Activated CD4-positive, alpha-beta memory T cell treated with anti-CD3 and anti-CD28 coated beads, Interleukin-2, amount 10 ng/mL, durations not matched to agents 7 days and 5 days (primary cell): ENCODE measurements at places on chromosomes 13 and 19. TPM values are rescaled to one million over a fixed set of nuclear protein-coding genes. Genes with fewer than 3 reads are reported as not detected.

DNA sequence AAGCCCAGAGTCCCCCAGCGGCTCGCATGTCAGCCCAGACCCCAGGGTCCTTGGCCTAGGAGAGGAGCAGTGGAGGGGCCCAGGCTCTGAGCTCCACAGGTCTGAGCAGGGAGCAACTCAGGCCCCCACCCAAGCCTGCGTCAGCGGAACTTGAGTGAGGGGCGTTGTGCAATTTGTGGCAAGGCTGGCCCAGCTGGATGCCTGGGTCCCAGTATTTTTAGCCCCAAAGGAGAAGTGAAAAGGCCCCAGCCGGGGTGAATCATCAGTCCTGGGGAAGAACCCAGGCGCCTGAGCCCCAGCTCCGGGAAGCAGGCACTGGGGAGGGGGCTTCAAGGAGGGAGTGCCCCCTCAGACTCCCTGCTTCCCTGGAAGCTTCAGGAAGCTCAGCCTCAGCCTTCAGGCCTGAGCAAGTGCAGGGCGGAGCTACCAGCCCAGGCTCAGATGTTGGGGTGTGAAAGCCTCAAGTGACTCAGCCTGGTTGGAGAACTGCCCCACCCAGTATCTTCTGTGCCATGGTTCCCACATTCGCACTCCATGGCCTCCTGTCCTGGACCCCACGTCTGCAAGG lies 7.2 kb downstream of the MED29 start:
- peaks cover 75% of the 10 kb centered on the region for H3K4me1 ChIP-seq
- peak; percentile 79 for DNase-seq
- peak overlapping the region; percentile 96 for H3K27ac ChIP-seq
- peaks cover 40% of the 10 kb centered on the region for H3K36me3 ChIP-seq

DNA sequence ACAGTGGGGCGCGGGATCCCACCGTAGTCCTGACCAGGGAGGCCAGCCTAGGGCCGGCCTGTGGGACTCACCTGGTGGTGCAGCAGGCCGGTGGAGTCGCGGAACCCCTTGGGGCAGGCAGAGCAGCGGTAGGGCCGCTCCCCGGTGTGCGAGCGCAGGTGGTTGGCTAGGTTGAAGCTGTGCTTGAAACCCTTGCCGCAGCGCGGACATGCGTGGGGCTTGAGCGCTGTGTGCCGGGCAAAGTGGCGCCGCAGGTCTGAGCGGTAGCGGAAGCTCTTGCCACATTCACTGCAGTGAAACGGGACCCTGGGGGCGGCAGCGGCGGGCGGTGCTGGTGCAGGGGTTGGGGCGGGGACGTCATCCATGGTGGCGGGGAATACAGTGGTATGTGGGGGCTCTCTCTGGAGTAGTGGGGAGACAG lies 1.8 kb downstream of the FIZ1 start:
- peaks cover 21% of the 10 kb centered on the region for H3K4me1 ChIP-seq
- H3K36me3 ChIP-seq, result peaks cover 48% of the 10 kb centered on the region
- H3K27ac ChIP-seq, result no peak overlapping the region
- DNase-seq, result no peak
- no peaks in the 10 kb centered on the region for H3K27me3 ChIP-seq
- no peak overlapping the region for H3K4me3 ChIP-seq

DNA sequence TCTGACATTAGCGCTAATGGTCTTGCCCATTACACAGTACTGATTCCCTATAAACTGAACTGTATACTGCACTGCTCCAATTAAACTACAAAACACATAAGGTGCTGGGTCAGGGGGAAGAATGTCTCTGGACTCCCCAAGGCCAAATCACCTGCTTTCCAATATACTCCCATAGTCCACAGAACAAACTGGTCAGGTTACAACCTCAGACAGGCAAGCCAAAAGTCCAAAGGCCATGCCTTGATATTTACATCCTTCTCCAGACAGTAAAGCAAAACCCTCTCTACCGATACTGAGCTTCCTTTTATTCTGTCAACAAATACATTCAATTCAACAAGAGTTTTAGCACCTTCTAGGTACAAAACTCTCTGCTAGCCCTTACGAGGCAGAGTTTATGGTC lies 8.9 kb downstream of the ZNF541 start:
- no peak for DNase-seq
- H3K4me1 ChIP-seq, result peaks cover 5% of the 10 kb centered on the region
- H3K4me3 ChIP-seq, result no peak overlapping the region
- peaks cover 3% of the 10 kb centered on the region for H3K27me3 ChIP-seq
- H3K27ac ChIP-seq, result no peak overlapping the region
- H3K36me3 ChIP-seq, result no peaks in the 10 kb centered on the region

Gene RNF225
- 0.45 TPM for total RNA-seq

Gene GYS1
- total RNA-seq, result 56.3 TPM

DNA sequence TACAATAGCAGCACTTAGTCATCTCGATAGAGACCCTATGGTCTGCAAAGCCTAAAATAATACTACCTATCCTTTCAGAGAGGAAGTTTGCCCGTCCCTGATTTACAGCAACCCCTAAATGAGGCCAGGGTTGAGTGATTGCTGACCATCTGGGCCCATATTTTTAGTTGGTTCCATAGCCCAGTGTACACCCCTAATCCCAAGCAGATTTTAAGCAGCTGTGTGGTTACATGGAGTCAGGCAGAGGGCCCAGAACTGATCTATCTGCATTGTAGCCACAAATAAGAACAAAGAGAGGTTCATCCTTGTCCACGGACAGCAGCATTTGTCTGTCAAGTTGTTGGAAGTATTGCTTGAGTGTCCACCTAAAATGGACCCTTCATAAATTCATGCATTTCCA lies 148.2 kb downstream of the DCT start:
- peaks cover 9% of the 10 kb centered on the region for H3K36me3 ChIP-seq
- DNase-seq, result no peak
- H3K4me1 ChIP-seq, result peaks cover 44% of the 10 kb centered on the region
- no peak overlapping the region for H3K4me3 ChIP-seq

- H3K27me3 ChIP-seq, result no peaks in the 10 kb centered on the region
- no peak for DNase-seq
- H3K27ac ChIP-seq, result no peak overlapping the region
- no peaks in the 10 kb centered on the region for H3K4me1 ChIP-seq
- H3K36me3 ChIP-seq, result no peaks in the 10 kb centered on the region
- no peak overlapping the region for H3K4me3 ChIP-seq
Observed at GRCh38 chr13:104757712-104758111, 1691.5 kb upstream of the SLC10A2 start.

- no peak for DNase-seq
- H3K4me1 ChIP-seq, result no peaks in the 10 kb centered on the region
- H3K27ac ChIP-seq, result no peak overlapping the region
- no peak overlapping the region for H3K4me3 ChIP-seq
Observed at GRCh38 chr13:66748712-66749111, 481.4 kb downstream of the PCDH9 start.

DNA sequence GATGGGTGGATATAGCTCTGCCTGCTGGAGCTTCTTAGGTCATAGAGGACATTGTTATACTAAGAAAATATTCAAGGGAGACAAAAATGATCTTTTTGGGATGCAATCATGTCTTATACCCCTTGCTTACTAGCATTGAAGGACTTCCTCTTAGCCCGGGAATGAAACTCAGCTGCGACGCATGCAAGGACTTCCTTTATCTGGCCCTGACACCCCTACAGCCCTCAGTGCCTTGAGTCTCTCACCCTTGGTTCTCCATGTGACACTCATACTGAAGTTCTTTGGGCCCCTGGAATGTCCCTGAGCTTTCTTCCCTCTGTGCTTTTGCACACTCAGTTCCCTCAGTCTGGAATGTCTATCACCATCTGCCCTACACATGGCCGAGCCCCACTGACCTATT lies 72.5 kb upstream of the MTIF3 start:
- H3K27ac ChIP-seq, result no peak overlapping the region
- DNase-seq, result no peak
- H3K4me3 ChIP-seq, result no peak overlapping the region
- peaks cover 14% of the 10 kb centered on the region for H3K27me3 ChIP-seq
- no peaks in the 10 kb centered on the region for H3K4me1 ChIP-seq

Gene DMAC2
- 36.0 TPM for total RNA-seq

DNA sequence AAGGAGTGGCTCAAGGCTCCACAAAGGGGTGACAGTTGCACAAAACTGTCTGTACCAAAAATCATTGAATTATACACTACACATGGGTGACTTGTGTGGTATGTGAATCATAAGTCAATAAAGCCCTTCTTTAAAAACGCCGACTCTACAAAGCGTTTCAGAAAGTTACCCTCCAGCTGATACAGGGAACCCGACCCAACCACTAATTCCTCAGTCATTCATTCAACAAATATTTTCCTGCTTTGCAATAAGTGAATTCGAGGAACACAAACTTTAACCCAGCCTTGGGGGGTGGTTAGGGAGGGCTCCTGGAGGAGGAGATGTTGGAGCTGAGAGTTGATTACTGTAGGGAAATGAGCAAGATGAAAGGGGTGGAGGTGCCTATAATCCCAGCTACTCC lies 32.0 kb downstream of the LTBP4 start:
- no peak overlapping the region for H3K4me3 ChIP-seq
- H3K36me3 ChIP-seq, result peaks cover 4% of the 10 kb centered on the region
- H3K27ac ChIP-seq, result no peak overlapping the region
- peaks cover 7% of the 10 kb centered on the region for H3K27me3 ChIP-seq
- H3K4me1 ChIP-seq, result peaks cover 9% of the 10 kb centered on the region

GRCh38 chr19:17909003-17909732 lies 23.6 kb upstream of the CCDC124 start:
- no peak for DNase-seq
- H3K27ac ChIP-seq, result no peak overlapping the region
- H3K27me3 ChIP-seq, result peaks cover 2% of the 10 kb centered on the region
- no peak overlapping the region for H3K4me3 ChIP-seq

DNA sequence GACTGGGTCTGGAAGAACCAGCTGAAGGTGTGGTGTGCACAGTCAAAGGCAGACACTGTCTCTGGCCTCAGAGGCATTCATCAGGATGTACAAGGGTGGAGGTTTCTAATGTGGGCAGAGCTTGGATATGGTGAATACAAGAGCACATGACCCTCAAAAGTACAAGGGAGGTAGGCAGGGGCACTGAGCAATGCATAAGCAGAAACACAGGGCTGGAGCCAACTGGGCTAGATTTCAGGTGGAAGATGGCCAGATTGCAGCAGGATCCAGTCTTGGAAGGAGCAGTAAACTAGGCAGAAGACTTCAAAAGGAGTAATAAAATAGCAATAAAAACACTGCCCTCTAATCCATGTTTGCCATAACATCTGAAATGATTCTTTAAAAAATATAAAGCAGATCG lies 417.1 kb downstream of the OLFM4 start:
- no peak for DNase-seq
- H3K4me1 ChIP-seq, result no peaks in the 10 kb centered on the region
- H3K27ac ChIP-seq, result no peak overlapping the region
- H3K36me3 ChIP-seq, result no peaks in the 10 kb centered on the region
- H3K4me3 ChIP-seq, result no peak overlapping the region
- H3K27me3 ChIP-seq, result no peaks in the 10 kb centered on the region

GRCh38 chr19:22332924-22333323 lies 46.7 kb downstream of the ZNF729 start:
- H3K4me3 ChIP-seq, result no peak overlapping the region
- no peak overlapping the region for H3K27ac ChIP-seq
- H3K36me3 ChIP-seq, result peaks cover 3% of the 10 kb centered on the region
- no peaks in the 10 kb centered on the region for H3K27me3 ChIP-seq

- no peaks in the 10 kb centered on the region for H3K27me3 ChIP-seq
- H3K27ac ChIP-seq, result peak overlapping the region; percentile 61
- no peaks in the 10 kb centered on the region for H3K36me3 ChIP-seq
- DNase-seq, result peak; percentile 46
- H3K4me1 ChIP-seq, result peaks cover 54% of the 10 kb centered on the region
- H3K4me3 ChIP-seq, result peak overlapping the region; percentile 73
Observed at GRCh38 chr19:45442778-45443461, 19.2 kb upstream of the ERCC1 start.

- no peak overlapping the region for H3K27ac ChIP-seq
- H3K4me3 ChIP-seq, result no peak overlapping the region
- no peaks in the 10 kb centered on the region for H3K4me1 ChIP-seq
Observed at GRCh38 chr13:30186634-30187415, 120.5 kb downstream of the KATNAL1 start.

DNA sequence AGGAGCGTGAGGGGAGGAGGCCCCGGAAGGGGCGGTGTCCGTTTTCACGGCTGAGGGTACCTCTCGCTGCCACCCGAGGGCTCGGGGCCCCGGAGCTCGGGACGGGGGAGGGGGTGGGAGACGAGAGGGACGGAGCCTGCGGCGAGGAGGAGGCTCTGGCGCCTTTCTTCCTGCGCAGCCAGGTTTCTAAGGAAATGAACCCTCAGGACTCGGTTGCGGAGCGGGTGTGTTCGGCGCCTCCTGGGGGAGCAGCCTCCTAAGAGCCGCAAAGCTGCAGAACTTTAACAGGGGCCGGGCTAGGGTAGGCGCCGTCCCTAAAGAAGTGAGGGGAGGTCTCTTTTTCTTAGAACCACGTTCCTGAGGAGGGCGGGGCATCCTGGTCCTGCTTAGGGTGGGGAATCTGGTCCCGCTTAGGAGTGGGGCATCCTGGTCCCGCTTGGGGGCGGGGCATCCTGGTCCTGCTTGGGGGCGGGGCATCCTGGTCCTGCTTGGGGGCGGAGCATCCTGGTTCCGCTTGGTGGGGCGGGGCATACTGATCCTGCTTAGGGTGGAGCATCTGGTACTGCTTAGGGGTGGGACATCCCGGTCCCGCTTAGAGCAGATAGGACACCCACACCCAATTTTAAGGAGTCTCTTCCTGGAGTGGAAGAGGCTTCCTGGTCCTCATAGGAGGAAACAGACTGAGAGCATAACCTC lies 6.2 kb downstream of the SYT5 start:
- peaks cover 28% of the 10 kb centered on the region for H3K4me1 ChIP-seq
- peak overlapping the region; percentile 51 for H3K4me3 ChIP-seq
- no peak overlapping the region for H3K27ac ChIP-seq

Gene MUC16
- 0.03 TPM for total RNA-seq

Gene COX7A1
- total RNA-seq, result not detected

DNA sequence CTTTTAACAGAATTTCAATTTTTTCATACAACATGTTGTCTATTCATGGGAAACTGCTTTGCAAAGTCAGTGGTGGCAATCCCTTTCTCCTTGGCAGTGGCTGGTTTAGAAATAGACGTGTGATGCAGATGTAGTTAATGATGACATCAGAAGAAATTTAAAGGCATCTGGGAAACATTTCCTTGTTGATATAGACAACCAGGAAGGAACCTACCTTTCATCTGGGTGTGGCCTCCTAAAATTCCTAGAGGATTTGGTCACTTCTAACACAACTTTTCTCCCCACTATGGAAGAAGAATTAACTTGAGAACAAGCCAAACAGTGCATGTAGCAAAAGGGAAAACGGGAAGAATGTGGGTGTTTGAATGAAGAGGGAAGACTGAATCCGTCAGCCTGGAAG lies 102.8 kb downstream of the EFNB2 start:
- DNase-seq, result no peak
- no peaks in the 10 kb centered on the region for H3K27me3 ChIP-seq
- no peak overlapping the region for H3K27ac ChIP-seq
- no peak overlapping the region for H3K4me3 ChIP-seq
- H3K4me1 ChIP-seq, result no peaks in the 10 kb centered on the region
- H3K36me3 ChIP-seq, result no peaks in the 10 kb centered on the region

Gene PLIN4
- not detected for total RNA-seq

Gene NAPSA
- 3.2 TPM for total RNA-seq

Gene ZNF135
- not detected for total RNA-seq

Gene C2CD4C
- 0.08 TPM for total RNA-seq

Gene ZNF536
- total RNA-seq, result not detected

- no peaks in the 10 kb centered on the region for H3K4me1 ChIP-seq
- no peak overlapping the region for H3K27ac ChIP-seq
- H3K36me3 ChIP-seq, result no peaks in the 10 kb centered on the region
- no peak overlapping the region for H3K4me3 ChIP-seq
- no peaks in the 10 kb centered on the region for H3K27me3 ChIP-seq
Observed at GRCh38 chr13:63490149-63490548, 2074.5 kb upstream of the PCDH20 start.
